Stimulated activated CD8-positive, alpha-beta memory T cell treated with anti-CD3 and anti-CD28 coated beads, Interleukin-4, amount 100 ng/mL, for 48 hours (primary cell): ENCODE measurements at places on chromosomes 4 and X.

DNA sequence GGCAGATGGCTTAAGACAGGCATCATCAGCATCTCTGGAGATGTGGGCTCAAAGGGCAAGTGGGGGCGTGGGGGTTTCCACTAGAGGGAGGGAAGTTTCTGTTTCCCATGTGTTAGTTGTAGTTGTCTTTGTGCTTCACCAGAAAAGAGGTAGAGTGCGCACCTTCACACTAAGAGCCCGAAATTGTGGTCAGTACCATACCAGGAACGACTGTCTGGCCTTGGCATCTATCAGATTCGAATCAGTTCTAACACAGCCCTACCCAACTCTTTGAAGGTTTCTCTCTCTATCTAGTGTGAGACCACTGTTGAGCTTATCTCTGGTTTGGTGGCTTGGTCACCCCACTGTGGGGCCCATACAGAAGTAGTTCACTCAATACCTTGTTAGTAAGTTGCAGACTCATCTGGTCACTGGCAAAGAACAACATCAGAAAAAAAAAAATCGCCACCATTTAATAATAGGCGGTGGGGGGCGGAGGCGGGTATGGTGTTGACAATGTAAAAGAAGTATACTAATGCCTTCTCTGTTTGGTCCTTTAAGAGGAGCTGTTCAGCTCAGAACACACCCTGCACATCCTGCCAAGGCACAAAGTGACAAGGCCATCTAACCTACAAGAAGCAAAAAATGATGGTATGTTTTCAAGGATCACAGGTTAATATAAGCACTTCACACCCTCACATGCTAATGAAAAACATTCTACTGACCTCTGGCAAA lies 71.1 kb downstream of the NYX start:
- peak; percentile 53 for DNase-seq

DNA sequence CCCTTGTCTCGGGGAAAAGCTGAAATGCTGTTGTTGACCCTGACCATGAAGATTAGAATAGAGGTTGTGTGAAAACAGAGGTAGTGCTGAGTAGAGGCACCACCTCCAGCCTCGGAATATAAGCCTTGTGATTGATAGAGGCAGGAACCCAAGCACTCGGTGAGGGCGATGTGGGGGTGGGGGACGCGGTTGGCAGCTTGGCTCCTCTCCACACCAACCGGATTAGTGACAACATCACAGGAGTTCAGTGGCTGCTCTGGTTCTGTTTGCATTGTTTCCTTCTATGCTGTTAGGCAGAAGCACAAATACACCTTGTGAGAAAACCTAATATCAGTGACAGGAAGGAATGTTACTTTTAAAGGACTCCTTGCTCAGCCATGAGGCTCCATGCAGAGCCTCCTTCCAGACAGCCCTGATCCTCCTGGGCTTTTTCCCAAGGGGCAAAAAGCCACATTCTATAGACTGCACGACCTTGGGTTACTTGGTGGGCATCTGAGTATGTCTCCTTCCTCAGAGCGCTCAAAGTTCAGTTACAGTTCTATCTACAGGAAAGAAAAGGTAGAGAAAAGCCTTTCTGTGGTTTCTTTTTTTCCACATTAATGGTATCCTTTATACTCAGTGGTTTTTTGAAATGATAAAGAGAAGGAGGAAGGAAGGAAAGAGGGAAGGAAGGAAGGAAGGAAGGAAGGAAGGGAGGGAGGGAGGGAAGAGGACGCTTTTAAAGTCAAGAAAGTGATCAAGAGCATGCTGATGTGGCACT lies 150.4 kb upstream of the NOCT start:
- no peak for DNase-seq

GRCh38 chrX:26562156-26562555 lies 346.2 kb downstream of the MAGEB5 start:
- DNase-seq = no peak

DNA sequence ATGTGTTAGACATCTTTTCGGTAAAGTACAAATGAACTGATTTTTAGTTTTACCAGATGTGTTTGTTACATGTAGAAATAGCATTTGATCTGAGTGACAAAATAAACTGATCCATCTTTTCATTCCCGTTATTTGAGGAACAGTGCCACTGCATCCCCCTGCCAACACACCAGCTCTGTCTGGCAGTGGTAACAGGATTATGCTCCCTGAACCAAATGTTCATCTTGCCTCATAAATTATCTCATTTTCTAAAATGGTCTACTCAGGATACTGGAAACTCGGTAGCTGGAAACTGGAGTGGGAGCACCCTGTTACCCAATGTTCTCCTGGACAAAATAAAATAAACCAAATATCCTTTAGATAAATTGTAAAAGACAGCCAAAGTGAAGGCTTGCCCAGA lies 171.6 kb downstream of the FAT4 start:
- DNase-seq = no peak

DNA sequence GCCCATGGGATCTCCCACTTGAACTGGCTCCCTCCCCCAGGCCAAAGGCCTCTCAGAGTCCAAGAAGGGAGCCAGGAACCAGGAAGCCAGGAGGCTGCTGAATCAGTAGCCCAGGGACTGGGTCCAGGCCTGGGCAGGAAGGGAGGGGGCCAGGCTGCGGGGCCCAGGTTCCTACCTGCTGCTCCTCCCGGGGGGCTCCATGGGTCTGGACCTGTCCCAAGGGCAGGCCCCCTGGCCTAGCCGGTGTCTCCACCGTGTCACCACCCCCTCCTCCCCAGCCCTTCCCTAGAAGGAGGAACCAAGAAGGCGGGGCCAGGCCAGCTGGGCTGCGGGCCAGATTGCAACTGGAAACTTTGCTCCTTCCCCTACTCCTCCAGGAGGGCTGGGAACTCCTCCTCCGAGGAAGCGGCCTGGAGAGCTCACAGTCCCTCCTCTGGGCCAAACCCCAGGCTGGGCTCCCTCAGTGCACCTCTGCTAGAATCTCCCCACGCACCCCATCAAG lies at the start of gene IQSEC2:
IQSEC2 (minus strand) TSS at position 264 of the 502 bp plus-strand sequence.
- DNase-seq = no peak
